Upper lobe of right lung (tissue), 1 donor: ENCODE measurements at places on chromosomes 11 and 22. TPM values are rescaled to one million over a fixed set of nuclear protein-coding genes. Genes with fewer than 3 reads are reported as not detected.

DNA sequence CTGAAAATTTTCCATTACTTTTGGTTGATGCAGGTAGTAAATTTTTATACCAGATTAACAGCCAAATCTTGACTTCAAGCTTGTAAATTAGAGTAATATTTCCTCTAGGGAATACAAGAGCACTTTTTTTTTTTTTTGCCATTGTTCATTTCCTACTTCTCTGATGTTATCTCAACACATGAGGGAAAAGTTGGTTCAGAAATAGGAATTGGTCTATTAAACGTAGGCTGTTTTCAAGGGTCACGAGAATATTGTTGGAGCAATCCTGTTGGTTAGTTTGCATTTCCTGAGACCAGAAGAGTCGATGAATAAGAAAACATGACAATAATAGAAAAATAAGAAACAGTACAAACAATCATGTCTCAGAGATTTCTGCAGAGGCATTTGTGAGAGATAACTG, 453.9 kb upstream of the CCDC179 start:
- DNase-seq, result no peak

- DNase-seq, result no peak
Observed at GRCh38 chr22:49229483-49230193, 598.0 kb downstream of the BRD1 start.

GRCh38 chr11:11370255-11370961, 17.4 kb upstream of the CSNK2A3 start:
- no peak for DNase-seq

- DNase-seq, result no peak
Observed at GRCh38 chr11:116336540-116336939, 436.2 kb downstream of the BUD13 start.

- DNase-seq, result peak; percentile 81
Observed at GRCh38 chr22:46044621-46045458, 67.9 kb upstream of the WNT7B start.

- DNase-seq, result no peak
Observed at GRCh38 chr11:76075716-76076115, 130.6 kb downstream of the WNT11 start.

DNA sequence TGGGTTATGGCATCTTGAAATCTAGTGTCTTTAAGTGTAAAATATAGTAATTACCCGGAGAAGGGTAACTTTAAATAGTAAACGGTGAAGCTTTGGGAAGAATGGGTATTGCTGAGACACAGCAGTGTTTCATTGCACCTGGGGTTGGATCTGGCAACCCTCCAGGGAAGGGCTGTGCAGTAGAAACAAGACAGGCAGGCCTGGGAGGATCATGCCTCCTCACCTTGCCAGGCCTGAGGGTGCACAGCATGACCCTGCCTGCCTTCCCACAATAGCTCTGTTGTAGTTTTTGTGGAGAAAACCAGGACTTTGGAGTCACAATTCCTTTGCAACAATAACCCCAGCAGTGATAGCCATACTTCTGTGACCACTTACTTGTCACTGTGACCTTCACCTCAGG, 64.6 kb upstream of the ADSL start:
- no peak for DNase-seq

GRCh38 chr11:133920109-133920990, 36.4 kb downstream of the IGSF9B start:
- DNase-seq, result no peak

DNA sequence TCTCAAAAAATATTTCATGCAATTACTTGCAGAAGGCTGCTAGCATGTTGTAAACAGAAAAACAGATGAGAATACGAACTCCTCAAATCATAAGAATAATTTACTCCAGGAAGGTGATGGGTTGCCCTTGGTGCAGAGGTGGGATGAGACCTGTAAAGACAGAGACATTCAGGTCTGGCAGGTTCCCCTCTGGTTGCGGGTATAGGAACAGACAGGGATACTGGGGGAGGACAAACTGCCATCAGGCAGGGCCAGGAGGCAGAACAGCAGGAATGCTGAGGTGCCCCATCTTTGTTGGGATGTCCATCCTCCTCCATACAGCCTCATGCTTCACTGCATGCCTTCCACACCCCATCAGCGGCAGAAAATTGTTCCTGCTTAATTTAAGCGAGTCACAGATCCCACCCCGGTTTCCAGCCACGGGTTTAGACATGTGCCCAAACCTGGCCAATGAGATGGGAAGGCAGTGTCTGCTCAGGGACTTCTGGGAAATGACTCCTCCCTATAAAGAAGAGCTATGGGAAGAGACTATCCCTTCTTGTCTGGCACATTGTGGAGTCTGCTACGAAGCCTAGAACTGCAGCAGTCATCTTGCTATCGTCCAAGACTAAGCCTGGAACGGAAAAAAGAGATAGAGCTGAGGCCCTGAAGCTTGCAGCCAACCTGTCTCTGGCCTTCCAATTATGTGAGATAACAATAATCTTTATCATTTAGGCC, 23.1 kb upstream of the IRAG1 start:
- no peak for DNase-seq

DNA sequence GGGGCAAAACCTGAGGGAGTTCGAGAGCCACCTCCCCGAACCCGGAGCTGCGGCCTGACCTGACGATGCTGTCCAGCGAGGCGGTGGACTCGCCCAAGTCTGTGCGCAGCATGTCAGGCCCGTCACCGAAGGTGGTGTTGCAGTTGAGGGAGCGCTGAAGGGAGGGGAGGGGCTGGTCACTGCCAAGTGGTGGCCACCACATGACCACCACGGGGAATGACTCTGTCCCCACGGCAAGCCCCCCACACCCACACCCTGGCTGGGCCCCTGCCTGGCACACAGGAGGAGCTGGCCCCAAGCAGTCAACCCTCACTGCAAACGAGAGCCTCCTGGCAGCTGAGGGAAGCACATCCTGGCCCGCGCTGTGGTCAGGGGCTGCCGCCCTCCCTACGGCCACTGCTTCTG, 30.8 kb downstream of the TRMU start:
- no peak for DNase-seq

DNA sequence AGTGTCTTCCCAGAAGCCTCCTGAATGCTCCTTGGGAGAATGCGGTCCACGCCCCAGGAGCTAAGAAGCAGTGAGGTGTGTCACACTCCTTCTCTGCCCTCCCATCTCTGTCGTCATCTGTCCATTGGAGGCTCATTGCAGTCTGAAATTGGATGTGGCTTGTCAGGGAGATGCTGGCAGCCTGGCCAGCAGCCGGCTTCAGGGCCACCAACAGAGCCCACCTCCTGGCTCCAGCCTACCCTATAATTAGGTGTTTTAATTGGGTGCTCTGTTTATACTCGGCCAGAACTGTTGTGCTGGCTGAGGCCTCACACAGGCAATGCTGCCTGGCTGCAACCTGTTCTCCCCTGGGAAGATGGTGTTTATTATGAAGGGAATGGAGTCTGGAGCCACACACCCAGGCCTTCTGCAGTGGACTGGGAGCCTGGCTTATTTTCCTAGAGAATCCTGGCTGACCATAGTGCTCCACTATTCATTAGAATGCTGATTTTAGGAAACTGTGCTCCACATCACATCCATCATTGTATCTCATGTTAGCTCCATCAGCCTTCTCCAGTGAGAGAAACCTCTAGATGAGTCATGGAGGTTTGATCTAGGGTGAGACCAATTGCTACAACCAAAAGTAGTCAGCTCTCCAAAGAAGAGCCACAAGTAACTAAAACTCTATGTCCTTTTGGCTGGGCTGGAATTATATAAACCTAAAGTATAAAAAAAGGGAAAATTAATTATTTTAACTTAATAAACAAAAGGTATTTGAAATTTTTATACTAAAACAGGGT, 86.8 kb upstream of the CRTAM start:
- no peak for DNase-seq

GRCh38 chr11:44632466-44633123, 67.1 kb downstream of the CD82 start:
- peak; percentile 65 for DNase-seq

DNA sequence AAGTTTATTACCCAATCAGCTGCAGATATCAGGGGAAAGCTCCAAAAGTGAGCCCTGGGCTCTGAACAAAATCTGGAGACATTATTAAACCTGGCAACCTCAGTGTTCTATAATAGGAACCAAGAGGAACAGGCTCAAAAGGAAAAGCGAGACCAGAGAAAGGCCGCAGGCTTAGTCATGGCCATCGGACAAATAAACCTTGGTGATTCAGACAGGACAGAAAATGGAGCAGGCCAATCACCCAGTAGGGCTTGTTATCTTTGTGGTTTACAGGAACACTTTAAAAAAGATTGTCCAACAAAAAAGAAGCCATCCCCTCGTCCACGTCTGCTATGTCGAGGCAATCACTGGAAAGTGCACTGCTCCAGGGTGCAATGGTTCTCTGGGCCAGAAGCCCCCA, 7.7 kb upstream of the PANX1 start:
- no peak for DNase-seq

GRCh38 chr11:67408437-67409200, 4.7 kb downstream of the TBC1D10C start:
- DNase-seq, result no peak

DNA sequence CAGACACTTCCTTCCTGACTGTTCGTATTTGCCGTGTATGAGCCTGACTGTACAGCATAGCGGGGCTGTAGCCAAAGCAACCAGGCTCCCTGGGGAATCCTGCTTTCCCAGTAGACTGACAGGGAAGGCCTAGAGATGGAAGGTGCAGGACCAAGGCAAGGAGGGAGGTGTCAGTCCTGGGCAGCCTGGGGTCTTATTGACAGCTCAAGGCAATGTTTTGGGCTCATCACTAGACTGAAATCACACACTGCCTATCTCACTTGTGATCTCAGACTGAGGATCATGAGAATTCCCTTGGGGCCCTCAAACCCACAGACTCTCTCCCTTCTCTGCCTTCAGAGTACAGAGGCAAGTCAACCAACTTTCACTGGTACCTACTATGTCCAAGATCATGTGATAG, 346.8 kb upstream of the NARS2 start:
- no peak for DNase-seq

GRCh38 chr11:890794-891540, 19.6 kb downstream of the CHID1 start:
- no peak for DNase-seq

GRCh38 chr11:15275141-15275540, 160.4 kb downstream of the INSC start:
- DNase-seq, result no peak

DNA sequence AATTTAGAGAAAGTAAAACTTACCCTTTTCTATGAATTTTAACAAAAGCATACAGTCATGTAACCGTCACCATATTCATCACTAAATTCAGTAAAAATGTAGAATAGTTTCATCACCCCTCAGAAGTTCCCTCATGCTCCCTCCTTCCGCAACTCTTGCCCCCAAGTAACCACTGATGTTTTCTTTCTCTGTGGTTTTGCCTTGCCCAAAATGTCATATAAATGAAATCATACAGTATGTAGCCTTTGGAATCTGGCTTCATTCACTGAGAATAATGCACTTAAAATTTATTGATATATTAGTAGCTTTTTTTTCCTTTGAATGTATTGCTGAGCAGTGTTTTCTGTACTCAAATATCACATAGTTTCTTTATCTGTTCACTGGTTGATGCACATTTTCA, 60.1 kb downstream of the DCUN1D5 start:
- DNase-seq, result no peak

DNA sequence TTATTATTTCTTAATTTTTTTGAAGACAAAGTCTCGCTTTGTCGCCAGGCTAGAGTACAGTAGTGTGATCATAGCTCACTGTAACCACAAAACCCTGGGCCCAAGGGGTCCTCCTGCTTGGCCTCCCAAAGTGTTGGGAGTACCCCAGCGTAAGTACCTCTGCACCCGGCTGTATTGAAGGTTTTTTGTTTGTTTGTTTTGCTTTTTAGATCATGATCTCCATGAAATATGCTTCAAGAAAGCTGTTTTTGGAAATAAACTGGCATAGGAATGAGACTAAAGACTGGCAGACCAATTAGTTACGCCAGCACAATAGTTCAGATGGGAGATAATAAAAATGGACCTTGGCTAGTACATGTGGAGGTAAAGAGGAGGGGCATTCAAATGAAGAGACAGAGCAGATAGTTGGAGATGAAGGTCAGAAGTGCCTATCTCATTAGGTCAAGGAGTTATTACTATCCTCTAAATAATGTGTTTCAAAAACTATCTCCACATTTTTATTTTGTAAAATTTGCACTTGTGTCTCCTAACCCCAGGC, 4.1 kb upstream of the MRPL48 start:
- no peak for DNase-seq

DNA sequence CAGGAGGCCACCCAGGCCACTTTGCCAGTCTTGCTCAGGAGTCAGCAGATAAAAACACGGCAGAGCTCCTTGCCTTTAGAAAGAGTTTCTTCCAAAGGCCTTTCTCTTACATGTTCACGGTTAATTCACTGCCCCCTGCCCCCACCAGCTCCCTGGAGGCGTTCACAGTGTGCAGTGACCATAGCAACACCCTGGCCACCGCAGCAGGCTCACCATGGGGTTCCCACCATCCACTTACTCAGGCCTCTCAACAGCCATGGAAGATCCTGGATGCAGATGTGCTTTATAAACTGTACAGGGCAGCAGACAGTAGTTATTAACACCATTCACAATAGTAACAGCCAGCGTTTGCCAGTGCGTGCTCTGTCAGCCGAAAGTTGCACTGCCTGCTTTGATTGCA, 10.6 kb upstream of the MYO7A start:
- DNase-seq, result no peak

- peak; percentile 88 for DNase-seq
Observed at GRCh38 chr11:61871158-61871597, 20.2 kb downstream of the FADS3 start.

DNA sequence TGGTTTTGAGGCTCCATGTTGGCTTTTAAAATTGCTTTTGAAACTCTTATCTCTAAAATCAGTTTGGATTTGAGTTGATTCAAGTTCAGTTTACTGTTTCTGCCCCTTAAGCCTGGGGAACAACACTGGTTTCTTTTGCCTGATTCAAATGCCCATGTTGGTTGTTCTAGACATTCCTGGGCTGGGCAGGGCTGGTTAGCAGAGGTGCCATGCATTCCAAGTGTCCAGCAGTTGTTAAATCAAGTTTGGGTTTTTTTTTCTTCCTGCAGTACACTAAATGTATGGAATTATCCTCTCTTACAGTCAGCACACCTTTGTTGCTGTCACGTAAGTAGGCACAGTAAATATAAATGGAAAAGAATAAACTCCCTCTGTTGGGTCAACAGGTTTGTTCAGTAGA, 67.2 kb upstream of the MTMR2 start:
- no peak for DNase-seq

- no peak for DNase-seq
Observed at GRCh38 chr11:62383822-62384221, 35.0 kb upstream of the SCGB1A1 start.

GRCh38 chr11:103870821-103871309, 165.6 kb upstream of the DDI1 start:
- DNase-seq, result no peak

- peak; percentile 80 for DNase-seq
Observed at GRCh38 chr11:76768088-76768908, 14.9 kb upstream of the TSKU start.

- DNase-seq, result peak; percentile 77
Observed at GRCh38 chr11:18705651-18706281, 7.2 kb downstream of the TMEM86A start.

The UPK2 gene
- total RNA-seq, result not detected

The SLN gene
- 1.0 TPM for total RNA-seq

The POLA2 gene
- 9.5 TPM for total RNA-seq

The CHEK1 gene
- 1.8 TPM for total RNA-seq

The TBX1 gene
- total RNA-seq, result 15.4 TPM

The SOX6 gene
- 8.3 TPM for total RNA-seq
